ENCODE measurements at places on chromosomes 3 and 15. TPM values are rescaled to one million over a fixed set of nuclear protein-coding genes. Genes with fewer than 3 reads are reported as not detected.

DNA sequence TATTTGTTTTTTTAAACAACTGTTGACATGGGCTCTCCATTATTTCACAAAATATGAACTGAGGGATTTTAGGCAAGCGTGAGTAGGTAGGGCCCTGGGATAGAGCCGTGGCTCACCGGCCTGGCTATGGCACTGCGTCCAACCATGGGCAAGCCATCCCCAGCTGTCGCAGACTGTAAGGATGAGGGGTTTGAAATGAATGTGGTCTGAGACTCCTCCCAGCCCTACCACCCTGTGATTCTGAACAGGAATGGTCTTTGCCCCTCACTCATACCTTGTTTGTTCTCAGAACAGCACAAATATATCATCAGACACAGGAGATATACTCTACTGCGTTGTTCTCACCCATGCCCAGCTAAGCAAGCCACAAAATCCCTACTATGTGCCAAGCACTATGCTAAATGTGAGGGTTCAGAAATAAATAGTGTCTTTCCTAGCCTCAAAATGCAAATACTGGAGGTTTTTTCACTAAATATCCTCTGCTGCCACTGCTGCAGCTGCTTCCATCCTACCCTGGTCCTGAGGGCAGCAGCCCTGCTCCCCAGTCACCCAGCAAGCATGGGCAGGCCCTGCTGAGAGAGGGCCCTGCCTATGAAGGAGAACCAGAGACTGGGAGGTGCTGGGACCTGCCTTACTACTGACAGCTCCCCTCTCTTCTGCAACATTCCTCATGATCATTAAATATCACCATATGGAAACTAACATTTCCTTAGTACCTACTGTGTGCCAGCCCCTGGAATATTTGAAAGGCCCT lies 102.8 kb downstream of the XXYLT1 start:
- no peak for DNase-seq

- DNase-seq = no peak
Measured at GRCh38 chr15:57751177-57751800, 44.8 kb downstream of the POLR2M start.

- DNase-seq = no peak
Measured at GRCh38 chr15:77028451-77029165, 33.7 kb downstream of the PSTPIP1 start.

DNA sequence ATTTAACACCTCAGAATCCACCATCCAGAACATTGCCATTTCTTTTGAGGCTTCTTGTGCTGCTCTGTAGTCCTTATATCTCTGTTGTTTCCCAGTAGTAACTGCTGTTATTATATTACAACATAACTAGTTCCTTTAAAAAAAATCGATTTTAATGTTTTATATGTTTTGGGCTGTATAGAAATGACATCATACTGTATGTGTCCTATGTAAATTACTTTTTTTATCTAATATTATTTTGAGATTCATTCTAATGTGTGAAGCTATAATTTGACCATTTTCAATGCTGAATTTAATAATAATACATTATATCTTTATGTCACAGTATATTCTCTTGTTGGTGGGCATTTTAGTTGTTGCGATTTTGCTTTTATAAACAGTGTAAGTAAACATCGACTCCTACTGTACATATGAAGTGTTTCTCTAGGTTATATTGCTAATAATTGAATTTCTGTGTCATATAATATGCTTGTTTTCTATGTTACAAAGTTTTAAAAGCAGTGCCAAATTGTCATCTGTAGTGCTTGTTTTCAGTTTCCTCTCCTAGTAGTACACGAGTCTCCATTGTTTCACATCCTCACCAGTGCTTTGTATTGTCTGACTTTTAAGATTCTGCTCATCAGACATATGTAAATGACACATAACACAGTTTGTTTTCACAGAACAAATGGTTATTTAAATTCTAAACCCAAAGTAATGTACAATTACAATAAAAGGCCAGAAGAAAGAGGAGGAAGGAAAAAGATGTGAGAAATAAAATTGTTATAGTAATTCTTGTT lies 172.0 kb upstream of the LRRFIP2 start:
- no peak for DNase-seq

MYLK gene
- total RNA-seq = 81.4 TPM

HTR3E gene
- not detected for total RNA-seq

Data from epithelial cell of proximal tubule (primary cell).